ENCODE measurements at places on chromosomes 6 and 20. TPM values are rescaled to one million over a fixed set of nuclear protein-coding genes. Genes with fewer than 3 reads are reported as not detected.

SYCP2 gene
- total RNA-seq = 0.04 TPM

SLC39A7 gene
- 115 TPM for total RNA-seq

PI3 gene
- not detected for total RNA-seq

THBS2 gene
- total RNA-seq = 13.3 TPM

MATN4 gene
- 0.67 TPM for total RNA-seq

ALDH8A1 gene
- 0.17 TPM for total RNA-seq

PLEKHG1 gene
- 0.44 TPM for total RNA-seq

TXLNB gene
- total RNA-seq = not detected

B3GAT2 gene
- 0.18 TPM for total RNA-seq

OPRL1 gene
- total RNA-seq = 4.4 TPM

DEF6 gene
- 6.5 TPM for total RNA-seq

CGA gene
- total RNA-seq = not detected

VSTM2L gene
- 2.7 TPM for total RNA-seq

DNA sequence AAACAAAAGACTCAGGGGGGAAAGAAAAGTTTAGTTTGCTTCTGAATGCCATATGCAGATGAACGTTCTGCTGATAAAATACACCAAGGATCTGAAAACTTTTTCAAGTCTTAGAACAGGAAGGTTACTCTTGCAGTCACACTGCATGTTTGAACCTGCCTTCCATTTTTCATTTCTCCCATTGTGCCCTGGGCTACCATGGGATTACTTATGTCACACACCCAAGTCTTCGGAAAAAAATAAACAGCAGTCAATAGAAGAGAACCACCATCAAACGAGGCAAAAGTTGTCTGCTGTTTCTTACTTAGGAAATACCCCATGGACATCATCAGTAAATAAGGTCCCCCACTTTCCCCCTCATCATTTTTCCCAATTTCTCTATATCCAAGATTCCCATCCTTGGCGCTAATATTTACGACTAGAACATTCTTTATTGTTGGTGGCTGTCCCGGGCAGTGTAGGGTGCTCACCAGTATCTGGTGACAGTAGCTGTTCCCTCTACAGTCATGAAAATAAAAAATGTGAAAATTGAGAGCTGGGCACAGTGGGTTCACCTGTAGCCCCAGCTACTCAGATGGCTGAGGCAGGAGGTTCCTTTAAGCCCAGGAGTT, 202.5 kb downstream of the BCAS1 start:
- DNase-seq = no peak

DNA sequence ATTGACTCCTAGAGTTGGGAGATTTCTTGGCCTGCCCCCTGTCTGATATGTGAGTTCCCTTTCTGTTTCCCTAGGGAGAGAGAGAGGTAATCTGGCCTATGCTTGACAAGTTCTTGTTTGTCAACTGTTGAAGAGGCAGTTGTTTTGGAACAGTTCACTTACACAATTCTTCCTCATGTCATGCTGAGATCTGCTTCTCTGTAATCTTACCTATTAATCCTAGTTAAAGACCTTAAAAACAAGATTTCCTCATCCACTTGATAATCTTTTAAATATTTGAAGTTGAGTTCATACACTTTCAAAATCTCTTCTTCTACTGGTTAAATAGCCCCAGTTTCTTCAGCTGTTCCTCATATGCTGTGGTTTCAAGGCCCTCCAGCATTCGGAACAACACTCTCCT, 89.9 kb downstream of the FIG4 start:
- DNase-seq = no peak

GRCh38 chr20:25073544-25073943, 8.4 kb downstream of the VSX1 start:
- no peak for DNase-seq

- peak; percentile 76 for DNase-seq
Measured at GRCh38 chr6:44456070-44456965, 68.8 kb downstream of the CDC5L start.

DNA sequence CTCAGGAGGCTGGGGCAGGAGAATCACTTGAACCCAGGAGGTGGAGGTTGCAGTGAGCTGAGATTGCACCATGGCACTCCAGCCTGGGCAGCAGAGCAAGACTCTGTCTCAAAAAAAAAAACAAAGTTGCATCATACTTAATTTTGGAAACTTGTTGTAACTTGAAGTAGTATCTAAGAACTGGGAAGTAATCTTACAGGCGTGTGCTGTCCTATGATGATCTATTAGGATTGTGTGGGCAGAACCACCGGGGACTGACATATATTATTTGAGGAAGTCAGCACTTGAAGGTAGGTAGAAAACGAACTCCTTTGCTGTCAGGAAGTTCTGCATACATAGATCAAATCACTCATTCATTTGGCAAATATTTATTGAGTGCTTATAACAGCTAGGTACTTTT, 188.5 kb downstream of the ZNF217 start:
- DNase-seq = no peak

DNA sequence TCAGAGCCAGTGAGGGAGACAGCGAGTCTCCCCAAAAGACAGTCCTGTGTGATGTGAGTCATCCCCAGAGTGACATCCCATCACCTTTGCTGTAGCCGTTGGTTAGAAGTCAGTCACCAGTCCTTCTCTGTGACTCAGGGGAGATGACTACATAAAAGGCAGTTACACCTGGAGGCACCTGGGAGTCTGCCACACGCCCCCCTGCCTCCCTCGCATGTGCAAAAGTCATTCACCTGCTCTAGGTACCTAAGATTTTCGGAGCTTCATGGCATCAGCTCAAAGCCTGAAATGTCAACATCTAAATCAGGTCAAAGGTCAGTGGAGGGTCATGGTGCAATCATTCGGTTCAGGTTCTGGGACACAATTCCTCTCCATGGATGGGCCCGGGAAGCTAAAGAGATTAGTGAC, 50.3 kb downstream of the PRR18 start:
- no peak for DNase-seq

GRCh38 chr20:4439461-4439860, 282.2 kb upstream of the PRND start:
- no peak for DNase-seq

GRCh38 chr6:122809001-122809400, 19.9 kb downstream of the SMPDL3A start:
- no peak for DNase-seq

- no peak for DNase-seq
Measured at GRCh38 chr20:17747431-17747846, 47.7 kb downstream of the BANF2 start.

DNA sequence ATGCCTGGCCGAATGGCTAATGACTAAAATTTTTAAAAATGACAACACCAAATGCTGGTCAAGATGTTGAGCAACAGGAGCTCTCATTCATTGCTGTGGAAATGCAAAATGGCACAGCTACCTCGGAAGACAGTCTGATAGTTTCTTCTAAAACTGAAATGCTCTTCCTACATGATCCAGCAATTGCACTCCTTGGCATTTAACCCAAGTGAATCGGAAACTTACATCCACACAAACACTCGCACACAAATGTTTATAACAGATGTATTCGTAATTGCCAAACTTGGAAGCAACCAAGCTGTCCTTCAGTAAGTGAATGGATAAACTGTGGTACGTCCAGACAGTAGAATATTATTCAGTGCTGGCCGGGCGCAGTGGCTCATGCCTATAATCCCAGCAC, 56.4 kb upstream of the NCOA3 start:
- no peak for DNase-seq

GRCh38 chr20:62825333-62825985, 8.6 kb downstream of the COL9A3 start:
- DNase-seq = no peak

- no peak for DNase-seq
Measured at GRCh38 chr20:37552415-37552814, 24.7 kb upstream of the BLCAP start.

DNA sequence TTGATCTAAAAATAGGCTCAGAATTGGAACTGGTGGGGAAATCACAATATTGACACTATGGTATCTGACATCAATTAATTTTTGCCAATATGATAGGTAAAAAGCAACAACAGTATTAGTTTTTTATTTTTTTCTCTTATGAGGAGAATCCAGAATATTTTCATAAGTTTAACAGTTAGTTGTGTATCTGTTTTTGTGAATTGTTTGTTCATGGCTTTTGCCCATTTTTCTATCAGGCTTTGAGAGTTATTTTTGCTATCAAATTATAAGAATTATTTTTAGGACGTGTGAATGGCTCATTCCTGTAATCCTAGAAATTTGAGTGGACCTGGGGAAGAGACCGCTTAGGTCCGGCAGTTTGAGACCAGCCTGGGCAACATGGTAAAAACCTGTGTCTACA, 608.6 kb upstream of the ADGRB3 start:
- no peak for DNase-seq

DNA sequence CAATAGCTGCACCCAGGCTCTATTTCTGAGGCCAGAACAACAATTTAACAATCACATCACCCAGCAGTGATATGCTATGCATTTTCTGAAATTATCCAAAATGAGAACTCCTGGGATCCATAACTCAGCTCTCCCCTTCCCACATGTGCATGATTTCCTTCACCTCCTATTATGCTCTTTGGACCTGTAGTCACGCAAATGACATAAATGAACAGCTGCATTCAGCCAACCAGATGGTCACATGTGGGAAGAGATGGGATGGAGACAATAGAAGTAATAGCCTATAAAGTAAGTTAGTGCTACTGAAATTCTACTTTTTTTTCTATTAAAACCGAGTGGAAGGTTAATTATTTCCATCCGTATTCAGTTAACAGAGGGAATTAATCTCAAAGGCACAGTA, 662.1 kb upstream of the ID4 start:
- DNase-seq = no peak

- DNase-seq = peak; percentile 33
Measured at GRCh38 chr6:43927532-43928210, 157.7 kb downstream of the VEGFA start.

DNA sequence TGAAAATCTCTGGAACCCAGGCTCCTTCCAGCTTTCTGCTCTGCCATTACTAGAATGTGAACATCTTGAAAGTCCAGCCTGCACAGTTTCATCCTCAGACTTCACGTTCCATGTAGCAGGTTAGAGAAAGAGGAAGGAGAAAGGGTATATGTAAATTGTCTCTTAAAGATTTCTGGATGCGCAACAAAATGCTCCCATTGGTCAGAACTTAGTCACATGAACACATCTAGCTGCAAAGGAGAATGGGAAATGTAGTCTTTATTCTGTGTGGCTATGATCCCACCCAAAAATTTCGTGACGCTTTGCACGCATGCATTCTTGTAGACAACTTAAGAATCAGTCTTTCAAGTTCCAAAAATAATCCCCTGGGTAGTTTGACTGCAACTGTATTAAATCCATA, 46.4 kb upstream of the CHD6 start:
- DNase-seq = peak; percentile 33

DNA sequence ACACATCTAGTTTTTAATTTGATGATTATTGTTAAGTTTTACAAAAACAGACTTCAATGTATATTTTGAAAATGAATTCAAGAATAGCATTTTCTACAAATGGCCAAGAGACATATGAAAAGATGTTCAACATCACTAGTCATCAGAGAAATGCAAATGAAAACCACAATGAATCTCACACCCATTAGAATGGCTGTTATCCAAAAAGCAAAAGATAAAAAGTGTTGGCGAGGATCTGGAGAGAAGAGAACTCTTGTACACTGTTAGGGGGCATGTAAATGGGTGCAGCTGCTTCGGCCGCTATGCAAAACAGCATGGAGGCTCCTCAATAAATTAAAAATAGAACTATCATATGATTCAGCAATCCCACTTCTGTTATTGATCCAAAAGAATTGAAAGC, 185.8 kb upstream of the CCN2 start:
- DNase-seq = no peak

- DNase-seq = no peak
Measured at GRCh38 chr6:12048609-12049008, 36.5 kb downstream of the HIVEP1 start.

DNA sequence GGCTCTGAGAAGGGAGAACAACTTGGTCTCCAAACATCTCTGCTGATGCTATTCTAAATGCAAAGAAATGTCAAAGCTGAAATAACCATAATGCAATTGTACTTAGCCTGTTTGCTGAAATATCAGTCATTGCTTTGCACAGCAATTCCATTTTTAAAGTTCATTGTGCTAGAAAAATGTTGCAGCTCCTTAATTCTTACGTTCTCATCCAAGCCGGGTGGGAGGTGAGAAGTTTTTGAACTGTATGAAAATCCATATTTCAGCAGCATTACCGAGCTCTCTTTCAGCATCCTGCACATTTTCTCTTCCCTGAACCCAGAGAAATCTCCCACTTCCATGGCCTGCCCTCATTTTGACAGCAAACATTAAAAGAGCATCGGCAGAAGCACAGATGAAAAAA, 630.0 kb downstream of the PTPRT start:
- DNase-seq = no peak

DNA sequence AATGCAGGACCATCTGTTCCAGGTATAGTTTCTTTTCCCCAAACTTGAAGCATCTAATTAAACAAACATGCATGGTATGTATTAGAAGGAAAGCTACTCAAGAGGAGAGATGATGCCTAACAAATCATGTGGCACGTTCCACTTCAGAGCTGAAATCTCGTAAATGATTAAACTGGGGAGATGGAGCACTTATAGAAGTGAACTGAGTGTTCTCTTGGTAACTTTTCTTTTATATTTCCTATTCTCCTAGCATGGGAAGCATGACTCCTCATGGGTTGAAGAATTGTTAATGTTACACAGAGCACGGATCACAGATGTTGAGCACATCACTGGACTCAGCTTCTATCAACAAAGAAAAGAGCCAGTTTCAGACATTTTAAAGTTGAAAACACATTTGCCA, 61.1 kb downstream of the CCN2 start:
- DNase-seq = no peak

DNA sequence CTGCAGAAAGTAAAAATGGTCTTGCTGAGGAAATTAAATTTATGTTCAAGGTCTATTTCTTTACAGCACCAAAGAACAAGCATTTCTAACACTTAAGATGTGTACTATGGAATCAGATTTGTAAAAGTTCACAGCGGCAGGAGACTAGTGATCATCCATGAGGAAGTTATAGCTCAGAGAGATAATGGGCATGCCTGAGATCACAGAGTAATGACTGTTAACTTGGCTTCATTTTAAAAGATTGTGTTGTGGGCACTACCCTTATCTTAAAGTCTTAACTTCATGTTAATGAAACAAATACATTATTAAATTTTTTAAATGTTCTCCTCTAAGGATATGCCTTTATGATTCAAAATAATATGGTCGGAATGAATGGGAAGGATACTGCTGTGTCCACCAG, 168.6 kb downstream of the GMPR start:
- no peak for DNase-seq

- no peak for DNase-seq
Measured at GRCh38 chr20:16485401-16485800, 87.8 kb downstream of the KIF16B start.
